SW480 (cell line): ENCODE measurements at places on chromosomes 5 and 9.

DNA sequence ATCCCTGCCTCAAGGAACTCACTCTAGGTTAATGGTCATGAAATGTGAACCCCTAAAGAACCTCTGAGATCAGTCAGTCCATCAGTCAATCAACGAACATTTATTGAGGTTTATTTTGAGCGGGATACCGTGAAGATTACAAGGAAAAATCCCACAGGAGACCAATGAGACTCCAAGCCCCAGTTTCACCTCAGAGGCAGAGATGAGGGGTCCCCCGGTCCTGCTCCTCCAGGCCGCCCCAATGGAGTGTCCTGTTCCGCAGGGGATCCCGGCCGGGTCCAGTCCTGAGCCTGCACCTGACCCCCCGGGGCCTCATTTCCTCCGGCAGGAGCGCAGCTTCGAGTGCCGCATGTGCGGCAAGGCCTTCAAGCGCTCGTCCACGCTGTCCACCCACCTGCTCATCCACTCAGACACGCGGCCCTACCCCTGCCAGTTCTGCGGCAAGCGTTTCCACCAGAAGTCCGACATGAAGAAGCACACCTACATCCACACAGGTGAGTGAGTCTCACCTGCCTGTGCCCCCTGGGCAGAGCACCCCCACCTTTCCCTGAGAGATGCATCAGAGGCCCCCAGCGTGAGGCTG is 11.0 kb downstream of the GFI1B start:
- DNase-seq = no peak

DNA sequence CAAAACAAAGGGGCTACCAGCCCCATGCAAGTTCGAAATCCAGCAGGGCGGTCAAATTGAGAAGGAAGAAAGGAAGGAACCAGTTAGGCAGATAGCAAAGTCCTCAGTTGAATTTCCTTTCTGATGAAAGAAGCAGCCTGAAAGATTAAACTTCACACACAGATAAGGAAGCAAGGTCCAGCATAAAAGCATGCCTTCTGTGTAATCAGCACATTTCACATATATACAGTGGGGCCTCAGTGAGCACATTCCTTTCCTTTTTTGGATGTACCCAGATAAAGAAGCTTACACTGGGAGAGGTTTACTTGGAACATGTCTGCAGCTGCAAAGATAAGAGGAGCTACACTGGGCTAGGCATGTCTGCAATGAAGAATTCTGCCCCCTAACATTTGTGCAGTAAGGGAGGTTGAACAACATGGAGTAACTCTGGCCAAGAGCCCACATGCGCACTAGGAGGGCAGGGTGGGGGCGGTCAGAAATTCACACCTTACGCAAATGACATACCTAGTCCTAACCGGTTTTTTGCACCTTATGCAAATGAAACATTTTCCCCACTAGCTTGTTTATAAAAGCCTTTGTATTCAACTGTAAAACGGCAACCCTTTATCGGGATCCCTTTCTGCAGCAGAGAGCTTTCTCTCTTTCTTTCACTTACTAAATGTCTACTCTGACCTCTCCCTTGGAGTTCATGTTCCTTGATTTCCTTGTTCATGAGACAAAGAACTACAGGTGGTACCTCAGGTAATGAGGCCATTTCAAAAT is 149.7 kb upstream of the FBXL17 start:
- no peak for DNase-seq

DNA sequence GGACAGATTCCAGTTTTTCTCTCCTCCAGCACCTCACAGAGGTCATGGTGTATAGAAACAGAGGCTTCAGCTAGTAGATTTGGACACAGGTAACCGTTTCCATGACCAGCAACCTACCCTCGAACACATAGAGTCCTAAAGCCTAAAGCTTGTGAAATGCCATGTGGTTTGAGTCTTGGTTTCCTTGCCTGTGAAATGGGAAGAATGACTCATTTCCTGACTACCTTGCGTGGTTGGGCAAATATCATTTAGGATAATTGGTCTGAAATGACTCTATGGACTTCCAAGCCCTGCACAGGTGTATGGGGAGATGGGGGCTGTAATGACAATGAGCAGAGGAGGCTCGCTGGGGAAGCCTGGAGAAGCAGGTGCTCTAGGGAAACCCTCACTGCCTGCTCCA is 134.6 kb downstream of the TTLL11 start:
- peak; percentile 39 for DNase-seq

GRCh38 chr5:177256296-177256695 is 47.2 kb downstream of the RAB24 start:
- no peak for DNase-seq

GRCh38 chr9:87853302-87853701 is 29.4 kb upstream of the SPATA31E1 start:
- DNase-seq = no peak

DNA sequence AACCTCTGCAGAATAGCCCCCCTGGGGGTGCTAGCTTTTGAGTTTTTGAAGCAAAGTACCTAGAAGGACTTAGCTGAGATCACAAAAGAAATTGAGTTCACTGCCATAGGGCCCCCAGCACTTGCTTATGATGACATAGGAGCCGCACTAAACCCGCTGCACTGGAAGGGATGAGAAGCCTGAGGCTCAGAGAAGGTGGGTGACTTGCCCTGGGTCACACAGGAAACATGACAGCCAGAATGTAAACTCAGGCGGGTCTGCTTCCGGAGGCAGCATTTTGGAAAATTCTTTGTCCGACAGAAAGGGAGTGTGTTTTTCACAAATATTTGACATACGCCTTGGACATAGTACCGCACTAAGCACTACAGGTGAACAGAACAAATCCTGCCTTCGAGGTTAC is 8.4 kb upstream of the TOR1B start:
- no peak for DNase-seq

DNA sequence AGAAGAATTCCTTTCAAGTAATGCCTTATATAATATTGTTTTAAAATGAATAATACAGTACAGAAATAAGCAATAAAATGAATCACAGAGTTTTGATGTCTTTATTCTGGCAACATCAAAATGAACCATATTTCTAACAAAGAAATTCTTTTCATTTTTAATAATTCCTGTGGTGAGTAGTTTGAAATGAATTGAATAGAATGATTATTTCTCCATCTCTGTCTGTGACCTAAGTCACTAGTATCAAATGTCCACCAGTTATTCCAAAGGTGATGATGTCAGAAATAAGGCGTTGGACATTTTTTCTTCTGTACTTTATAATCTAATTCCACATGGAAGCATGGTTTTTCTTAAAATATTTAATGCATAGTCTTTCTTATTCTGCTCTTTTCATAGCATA is 106.2 kb downstream of the ADAMTSL1 start:
- no peak for DNase-seq

DNA sequence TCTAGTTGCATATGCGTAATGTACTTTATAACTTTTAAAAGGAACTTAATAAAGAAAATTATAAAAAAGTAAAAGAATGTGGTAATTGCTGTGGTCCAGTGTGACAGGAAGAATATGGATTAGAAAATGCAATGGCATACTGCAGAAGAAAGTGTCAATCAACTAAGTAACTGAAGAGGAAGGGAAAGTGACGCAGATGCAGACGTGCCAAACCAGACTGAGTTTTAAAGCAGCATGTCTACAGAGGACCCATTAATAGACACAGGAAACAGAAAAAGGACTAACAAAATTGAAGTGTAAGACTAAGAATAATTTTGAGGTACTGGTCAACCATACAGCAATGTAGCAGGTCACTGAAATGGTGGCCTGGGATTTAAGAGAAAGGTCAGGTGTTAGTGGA is 73.3 kb downstream of the DPYSL3 start:
- no peak for DNase-seq

DNA sequence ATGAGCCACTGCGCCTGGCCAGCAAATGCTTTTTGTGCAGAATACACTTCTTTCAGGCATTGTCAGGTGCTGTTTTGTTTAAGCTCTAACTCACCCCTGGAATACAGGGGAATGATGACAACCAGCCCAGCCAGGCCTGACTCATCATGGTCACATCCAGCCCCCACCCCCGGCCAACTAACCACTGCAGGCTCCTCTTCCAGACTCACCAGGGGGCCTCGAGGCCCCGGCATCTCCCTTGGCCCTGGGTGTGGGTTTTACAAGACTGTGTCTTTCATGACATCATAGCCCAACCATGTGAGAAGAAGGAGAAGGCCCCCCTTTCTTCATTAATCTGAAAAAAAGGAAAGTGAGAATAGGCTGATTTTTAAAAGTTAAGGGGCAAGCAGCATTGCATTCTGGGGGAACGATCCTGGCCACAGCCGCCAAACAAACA is 35.5 kb downstream of the OLFML2A start:
- peak; percentile 72 for DNase-seq

- DNase-seq = no peak
These were observed 513.2 kb downstream of the NFIB start for GRCh38 chr9:13800776-13801175.

GRCh38 chr5:158198636-158199035 is 339.7 kb upstream of the CLINT1 start:
- DNase-seq = no peak

GRCh38 chr5:151078490-151079262 is 2.2 kb downstream of the TNIP1 start:
- no peak for DNase-seq

DNA sequence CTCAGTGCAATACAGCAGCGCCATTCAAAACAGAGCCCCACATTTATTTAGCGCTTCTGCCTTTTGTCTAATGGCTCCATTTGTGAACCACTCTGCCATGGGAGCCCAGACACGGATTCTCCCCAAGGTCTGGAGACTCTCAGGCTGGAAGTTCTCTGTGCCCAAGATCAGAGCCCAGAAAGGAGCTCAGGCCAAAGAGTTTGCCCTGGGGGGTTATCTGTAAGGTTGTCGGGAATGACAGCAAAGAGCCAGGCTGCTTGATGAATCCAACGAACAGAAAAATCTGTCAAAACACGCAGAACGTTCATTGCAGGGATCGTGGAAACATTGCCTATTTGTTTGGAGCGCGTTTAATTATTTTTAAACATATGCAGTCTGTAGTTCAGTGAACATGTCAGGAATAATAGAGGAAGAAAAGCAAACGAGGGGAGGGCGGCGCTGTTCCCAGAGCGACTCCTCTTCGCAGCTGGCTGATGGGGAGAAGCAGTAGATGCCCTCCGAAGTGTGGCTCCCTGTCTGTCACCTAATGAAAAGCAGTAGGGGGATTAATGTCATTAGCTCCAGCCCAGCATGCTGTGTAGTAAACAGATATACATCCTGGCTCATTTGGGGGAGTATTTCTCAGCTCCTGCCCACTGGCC is 464.9 kb upstream of the MPDZ start:
- no peak for DNase-seq

GRCh38 chr5:166602271-166602670 is 1689.2 kb upstream of the WWC1 start:
- no peak for DNase-seq

- peak; percentile 40 for DNase-seq
These were observed 260.7 kb upstream of the KCNN2 start for GRCh38 chr5:114101153-114101552.

GRCh38 chr5:170319301-170319700 is 21.7 kb upstream of the LCP2 start:
- no peak for DNase-seq

GRCh38 chr9:36123515-36123914 is 13.0 kb upstream of the GLIPR2 start:
- DNase-seq = no peak

- DNase-seq = no peak
These were observed 94.7 kb upstream of the ADAMTSL1 start for GRCh38 chr9:18379073-18379811.

GRCh38 chr5:93141969-93142368 is 439.1 kb downstream of the NR2F1-AS1 start:
- no peak for DNase-seq

DNA sequence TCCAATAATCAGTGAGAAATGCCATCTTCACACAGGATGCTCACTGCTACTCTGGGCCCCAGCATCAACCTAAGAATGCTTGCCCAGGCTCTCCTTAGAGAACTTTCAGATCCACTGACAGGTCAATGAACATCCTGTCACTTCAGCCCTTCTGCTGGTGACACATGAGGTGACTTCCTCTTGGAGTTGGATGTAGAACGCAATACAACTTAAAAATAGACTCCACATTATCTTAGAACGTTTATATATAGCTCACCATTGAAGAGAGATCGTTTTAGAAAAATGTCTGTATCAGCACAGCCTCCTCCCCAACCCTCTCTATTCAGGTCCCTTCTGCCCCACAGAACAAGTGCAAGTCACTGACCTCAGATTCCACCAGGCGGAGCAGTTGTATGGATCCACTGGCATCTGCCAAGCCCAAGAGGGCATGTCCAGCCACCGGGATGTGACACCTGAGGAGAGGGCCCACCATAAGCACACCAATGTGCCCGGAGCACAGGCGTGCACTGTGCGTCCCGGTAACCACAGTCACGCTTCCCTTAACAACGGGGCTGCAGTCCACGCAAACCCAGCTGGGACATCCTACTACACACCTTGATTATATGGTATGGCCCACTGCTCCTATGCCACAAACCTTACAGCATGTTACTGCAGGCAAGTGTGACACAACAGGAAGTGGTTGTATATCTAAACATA is 2.9 kb downstream of the DPH7 start:
- no peak for DNase-seq

- DNase-seq = no peak
These were observed 36.6 kb upstream of the RAPGEF1 start for GRCh38 chr9:131776473-131776872.

- DNase-seq = peak; percentile 53
These were observed 395.5 kb upstream of the IRX1 start for GRCh38 chr5:3199962-3200755.

- DNase-seq = no peak
These were observed 2.3 kb downstream of the TUT7 start for GRCh38 chr9:86351880-86352279.

DNA sequence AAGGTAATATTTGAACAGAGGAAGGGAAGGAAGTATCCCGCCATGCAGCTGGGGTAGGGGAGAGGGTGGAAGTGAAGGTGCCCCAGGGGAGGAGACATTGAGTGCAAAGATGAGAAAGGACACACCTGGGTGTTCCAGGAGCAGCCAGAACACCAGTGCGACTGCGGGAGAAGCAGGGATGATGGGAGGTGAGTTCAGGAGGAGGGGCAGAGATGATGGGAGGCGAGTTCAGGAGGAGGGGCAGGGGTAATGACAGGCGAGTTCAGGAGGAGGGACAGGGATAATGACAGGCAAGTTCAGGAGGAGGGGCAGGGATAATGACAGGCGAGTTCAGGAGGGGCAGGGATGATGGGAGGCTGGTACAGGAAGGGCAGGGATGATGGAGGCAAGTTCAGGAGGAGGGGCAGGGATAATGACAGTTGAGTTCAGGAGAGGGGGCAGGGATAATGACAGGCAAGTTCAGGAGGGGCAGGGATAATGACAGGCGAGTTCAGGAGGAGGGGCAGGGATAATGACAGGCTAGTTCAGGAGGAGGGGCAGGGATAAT is 17.2 kb upstream of the SPOCK1 start:
- no peak for DNase-seq

- DNase-seq = no peak
These were observed 49.3 kb downstream of the FAM169A start for GRCh38 chr5:74816875-74817274.

DNA sequence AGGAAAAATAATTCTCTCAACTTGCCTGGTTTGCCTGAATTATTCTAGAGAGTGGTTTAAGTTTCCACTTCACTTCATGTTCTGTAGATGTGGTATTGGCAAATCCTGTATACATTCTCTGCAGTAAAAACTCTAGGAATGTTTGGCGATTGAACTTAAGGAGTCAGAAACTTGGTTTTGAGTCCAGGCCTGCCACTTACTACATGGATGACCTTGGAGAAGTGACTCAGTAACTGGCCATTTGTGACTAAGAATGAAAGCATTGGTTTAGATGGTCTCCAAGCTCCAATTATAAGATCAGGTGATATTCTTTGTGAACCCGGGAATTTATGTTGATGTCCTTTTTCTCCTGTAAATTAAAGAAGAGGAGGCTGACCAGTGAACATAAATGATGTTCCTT is 233.8 kb downstream of the GAS1 start:
- DNase-seq = no peak
